ENCODE measurements at places on chromosomes 4 and X.

DNA sequence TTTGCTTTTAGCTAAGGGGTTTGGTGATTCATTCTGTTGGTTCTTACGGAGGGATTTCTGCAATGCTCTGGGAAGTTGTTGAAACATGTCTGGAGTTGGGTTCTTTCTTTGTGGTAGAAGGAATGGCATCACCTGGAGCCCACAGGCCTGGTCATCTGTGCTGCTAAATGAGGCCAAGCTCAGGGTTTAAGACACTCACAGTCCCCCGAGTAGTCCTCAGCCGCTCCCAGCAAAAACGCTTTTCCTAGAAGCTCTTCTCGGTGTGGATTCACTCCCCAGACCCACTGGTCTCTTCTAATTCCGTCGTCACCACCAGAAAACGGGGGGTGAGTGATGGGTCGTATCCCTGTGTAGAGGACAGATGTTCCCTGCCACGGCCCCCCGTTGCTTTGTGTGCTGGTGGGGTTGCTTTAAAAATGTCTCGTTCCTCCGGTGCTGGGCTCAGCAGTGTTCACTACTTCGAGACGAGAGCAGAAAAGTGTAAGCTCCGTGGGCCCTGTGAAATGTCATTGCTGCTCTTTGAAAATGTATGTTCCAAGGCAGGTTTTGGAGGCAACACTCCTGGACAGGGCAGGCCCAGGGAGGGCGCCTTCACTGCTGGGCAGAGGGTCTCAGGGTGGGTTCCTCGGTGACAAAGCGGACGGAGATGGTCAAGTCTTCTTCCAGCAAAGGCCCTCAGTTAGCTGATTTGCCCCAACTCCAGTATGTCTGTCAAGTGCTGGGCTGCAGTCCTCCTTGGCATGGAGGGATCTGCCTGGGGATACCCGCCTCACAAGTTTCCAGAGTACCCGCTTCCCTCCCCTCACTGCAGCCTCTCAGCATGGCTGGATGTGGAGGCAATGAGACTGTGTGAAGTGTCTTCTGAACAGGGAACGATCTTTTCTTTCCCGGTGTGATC, 37.3 kb downstream of the PSAPL1 start:
- peak; percentile 72 for ATAC-seq

- no peak for ATAC-seq
These were observed 251.7 kb upstream of the ANKRD50 start for GRCh38 chr4:124964251-124964650.

DNA sequence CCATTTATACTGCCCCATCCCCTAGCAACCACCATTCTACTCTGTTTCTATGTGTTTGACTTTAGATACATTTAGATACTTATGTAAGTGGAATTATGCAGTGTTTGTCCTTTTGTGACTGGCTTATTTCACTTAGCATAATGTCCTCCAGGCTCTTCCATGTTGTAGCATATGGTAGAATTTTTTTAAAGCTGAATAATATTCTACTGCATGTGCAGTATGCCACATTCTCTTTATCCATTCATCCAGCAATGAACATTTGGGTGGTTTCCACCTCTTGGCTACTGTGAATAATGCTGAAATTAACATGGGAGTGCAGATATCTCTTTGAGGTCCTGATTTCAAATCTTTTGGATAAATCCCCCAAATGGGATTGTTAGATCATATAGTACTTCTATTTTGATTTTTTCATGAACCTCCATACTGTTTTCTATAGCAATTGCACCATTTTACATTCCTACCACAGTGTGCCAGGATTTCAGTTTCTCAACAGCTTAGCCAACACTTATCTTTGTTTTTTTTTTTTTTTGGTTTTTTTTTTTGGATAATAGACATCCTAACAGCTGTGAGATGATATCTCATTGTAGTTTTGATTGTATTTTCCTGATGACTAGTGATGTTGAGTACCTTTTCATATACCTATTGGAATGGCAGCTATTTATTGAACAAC, 105.9 kb upstream of the LNX1 start:
- ATAC-seq: no peak

GRCh38 chr4:95114521-95114920, 356.8 kb downstream of the BMPR1B start:
- ATAC-seq: no peak

GRCh38 chr4:165288639-165289422, 38.6 kb upstream of the MSMO1 start:
- ATAC-seq: peak; percentile 60

DNA sequence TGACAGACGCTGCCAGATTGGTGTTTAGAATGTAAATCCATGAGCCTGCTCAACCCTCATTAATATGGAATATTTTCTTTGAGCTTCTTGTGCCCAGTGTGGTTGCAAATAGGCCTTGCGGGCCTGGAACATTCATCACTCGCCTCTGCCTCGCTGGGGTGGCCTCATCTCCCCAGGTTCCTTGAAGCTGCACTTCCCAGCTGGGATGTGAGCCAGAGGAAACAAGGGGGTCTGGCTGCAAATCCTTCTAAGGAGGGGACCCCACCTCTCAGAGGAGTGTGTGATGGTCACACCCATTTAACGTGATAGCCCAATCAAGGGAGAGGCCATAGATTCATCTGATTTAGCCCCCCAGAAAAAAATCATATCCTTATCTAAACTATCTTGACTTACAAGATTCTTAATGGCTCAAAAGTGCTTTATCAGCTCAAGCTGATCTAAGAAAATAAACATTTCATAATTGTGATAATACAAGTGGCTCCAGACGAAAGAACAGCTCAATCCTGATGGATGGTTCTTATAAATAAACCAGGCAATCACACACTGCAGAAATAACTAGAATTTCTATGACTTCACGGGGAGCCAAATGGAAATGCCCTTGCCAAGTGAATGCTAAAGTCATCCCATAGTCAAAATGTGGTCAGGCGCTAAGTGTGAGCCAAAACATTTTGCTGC, 189.9 kb downstream of the PTTG2 start:
- peak; percentile 72 for ATAC-seq

DNA sequence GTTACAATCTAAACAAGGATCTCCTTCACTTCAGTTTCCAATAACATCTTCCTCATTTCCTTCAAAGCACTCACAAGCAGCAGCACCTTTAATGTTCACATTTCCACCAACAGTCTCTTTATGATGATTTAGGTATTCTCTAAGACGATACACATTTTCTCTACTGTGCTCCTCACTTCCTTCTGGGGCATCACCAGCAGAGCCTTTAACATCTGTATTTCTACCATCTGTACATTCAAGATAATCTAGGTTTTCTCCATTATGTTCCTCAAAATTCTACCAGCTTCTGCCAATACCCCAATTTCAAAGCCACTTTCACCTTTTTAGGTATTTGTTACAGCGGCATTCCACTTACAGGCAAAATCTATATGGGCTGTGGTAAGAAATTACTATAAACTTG, 80.6 kb downstream of the FBXW7 start:
- no peak for ATAC-seq

DNA sequence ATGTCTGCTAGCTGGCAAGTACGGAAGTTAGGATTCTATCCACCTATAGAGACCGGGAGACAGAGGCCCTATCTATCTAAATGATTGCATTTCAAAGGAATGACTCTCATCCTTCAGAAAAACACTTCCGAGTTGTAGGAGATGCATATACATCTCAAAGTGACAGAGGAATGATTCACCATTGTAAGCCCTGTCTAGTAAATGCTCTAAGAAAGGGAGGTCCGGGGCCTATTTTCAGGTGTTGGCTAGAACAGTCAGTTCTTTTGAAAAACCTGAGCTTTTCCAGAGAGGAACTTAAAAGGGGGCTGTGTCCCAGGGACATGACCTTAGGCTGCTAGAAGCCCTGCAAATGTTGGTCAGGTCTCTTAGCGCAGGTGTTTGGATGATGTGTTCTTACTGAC, 262.9 kb upstream of the IL1RAPL1 start:
- no peak for ATAC-seq

DNA sequence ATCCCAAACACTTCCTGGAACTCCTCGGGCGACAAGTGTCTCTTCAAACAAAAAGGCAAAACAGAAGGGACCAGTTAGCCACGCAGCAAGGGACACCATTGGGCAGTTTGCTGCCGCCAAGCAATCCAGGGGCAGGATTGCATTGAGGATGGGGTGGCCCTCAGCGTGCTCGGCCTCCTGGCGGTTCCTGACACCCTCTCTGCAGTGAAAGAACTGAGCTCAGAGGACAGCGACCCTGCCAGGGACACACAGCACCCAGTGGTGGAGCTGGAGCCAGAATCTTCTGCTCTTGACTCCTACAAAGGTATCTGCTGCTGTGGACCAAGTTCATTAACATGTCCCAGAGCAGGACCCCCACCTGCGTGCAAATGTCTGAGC, 27.4 kb upstream of the AFAP1 start:
- no peak for ATAC-seq

- peak; percentile 44 for ATAC-seq
These were observed 32.5 kb downstream of the TLL1 start for GRCh38 chr4:165905405-165906027.

GRCh38 chrX:153688911-153689590, 1.3 kb downstream of the SLC6A8 start:
- ATAC-seq: peak; percentile 48

DNA sequence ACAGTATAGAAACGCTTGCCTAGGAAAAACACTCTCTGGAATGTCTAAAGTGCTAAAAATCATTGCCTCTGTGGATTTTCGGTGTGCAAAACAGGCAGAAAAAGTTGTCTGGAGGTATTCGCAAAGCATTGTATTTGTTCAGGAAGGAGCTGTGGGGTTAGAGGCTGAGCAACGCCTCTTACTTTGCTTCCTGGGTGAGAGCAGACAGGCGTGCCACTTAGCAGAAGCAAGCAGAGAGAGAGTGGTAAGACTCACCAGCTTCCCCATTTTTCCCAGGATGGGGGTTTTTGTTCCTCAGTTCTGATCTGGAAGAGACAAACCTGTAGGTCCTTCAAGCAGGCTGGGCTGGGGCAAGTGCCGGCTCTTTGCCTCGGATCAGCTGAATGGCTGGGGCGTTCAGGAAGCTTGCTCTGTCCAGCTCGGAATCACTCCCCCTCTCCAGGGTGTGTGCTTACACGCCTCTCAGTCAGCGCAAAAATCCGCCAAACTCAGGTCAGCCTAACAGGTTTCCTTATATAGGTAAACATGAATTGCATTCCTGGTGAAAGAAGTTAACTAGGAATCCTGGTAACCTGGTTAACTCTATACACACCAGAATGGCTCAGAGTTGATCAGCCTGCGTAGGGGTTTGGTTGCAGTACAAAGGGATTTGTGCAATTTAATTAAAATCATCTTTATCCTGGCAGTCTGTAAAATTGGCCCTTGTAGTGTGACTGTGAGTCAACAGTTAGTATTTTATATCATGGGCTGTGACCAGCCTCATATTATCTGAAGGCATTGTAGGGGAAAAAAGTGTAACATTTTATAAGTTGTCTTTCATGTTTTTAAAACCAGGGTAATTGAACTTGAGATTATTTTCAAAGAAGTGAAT, 213.1 kb upstream of the MID1 start:
- no peak for ATAC-seq

GRCh38 chr4:141645611-141646340, 9.4 kb downstream of the IL15 start:
- ATAC-seq: peak; percentile 59

GRCh38 chr4:150625033-150625432, 43.1 kb downstream of the MAB21L2 start:
- ATAC-seq: no peak

DNA sequence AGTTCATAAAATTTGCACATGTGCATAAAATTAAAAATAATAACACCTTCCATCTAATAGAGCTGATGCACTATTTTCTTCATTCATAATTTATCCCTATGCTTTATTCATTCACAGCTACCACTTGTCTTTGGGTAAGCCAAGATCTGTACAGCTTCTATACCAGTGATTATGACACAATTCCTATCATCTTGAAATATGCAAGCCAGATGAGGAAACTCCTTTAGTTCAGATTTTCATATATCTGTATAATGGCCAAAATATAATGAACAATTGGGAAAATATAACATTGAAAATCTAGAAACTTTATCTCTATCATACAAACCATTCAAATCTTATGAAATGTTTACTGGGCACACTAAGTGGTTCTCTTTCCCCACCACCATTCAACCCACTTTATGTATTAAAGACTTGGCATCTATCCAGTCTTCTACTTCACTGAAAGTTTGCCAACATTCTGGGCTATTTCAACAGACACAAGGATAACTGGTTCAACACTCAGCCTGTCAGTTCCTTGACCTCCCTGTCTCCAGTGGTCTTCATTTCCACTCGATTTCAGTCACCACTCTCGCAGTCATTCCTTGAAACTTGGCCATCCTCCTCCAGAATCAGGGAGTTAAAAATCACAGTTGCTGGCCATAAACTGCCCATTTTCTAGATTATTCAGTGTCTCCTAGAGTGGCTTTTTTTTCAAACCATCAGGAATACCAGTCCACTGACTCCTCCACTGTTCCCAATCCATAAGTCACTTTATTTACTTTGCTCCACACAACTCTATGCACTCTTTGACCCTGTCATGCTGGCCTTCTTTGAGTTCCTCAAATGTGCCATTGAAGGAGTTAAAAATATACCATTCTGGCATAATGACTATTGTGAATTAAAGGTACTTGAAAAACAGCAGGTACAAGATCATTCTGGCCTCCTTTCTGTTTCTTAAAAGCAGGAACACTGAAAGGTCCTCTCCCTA, 85.5 kb downstream of the CAMK2D start:
- peak; percentile 45 for ATAC-seq

DNA sequence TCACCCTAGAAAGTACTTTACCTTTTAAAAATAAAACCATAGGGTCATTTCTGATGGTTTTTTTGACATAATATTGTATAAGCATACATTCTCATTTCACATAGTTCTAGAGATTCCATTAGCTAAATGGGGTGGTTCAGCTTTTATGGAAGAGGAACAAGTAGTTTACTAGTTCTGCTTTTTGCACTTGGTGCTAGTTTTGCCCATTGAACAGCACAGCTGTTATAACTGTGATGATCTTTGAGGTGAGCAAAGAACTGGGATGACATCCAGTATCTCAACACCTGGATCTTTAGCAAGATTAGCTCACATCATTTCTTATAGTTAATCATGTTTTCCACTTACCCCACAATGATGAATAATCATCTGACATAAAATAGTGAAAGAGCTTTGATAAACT, 40.9 kb downstream of the MOB1B start:
- ATAC-seq: no peak

DNA sequence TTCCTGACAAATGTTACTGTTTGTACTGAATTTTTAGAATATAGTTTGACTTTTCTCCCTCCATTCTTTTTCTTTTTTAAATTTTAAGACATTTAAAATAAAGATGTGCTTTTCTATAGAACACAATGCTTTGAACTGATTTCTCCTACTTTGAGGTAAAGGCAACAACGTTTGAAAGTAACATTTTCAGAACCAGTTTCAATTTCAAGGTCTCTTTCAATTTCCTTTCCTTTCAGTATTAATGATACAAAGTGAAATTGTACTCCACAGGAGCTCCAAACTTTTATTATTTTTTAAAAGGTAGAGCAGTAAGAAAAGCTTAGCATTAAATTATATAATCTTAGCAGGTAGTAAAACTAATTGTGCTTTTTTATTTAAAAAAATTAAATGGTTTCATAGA, 54.9 kb downstream of the NDST4 start:
- ATAC-seq: no peak

DNA sequence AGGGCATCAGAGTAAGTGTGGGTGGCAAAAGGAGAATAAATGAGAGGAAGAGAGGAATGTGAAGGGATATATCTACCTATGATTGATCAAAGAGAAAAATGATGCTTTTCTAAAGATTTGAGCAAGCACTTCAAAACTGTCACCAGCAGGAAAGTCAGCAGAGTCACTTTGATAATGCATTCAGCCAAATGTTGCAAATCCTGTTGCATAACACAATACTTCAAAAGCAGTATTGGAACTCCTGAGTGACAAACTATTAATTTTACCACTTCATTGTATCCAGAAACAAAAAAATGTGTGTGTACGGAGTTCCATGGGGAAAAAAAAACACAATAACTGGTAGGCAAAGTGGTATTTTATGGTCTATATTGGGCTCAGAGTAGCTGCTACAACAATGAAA, 160.3 kb downstream of the EMCN start:
- no peak for ATAC-seq

GRCh38 chr4:38531141-38531727, 132.8 kb upstream of the KLF3 start:
- peak; percentile 41 for ATAC-seq

All from SK-N-SH treated with all-trans-retinoic acid at 6 μM for 48 hours (cell line).